ENCODE measurements at places on chromosomes 2 and 18.

- no peak for DNase-seq
Observed at GRCh38 chr2:201980389-201980821, 53.2 kb upstream of the FZD7 start.

DNA sequence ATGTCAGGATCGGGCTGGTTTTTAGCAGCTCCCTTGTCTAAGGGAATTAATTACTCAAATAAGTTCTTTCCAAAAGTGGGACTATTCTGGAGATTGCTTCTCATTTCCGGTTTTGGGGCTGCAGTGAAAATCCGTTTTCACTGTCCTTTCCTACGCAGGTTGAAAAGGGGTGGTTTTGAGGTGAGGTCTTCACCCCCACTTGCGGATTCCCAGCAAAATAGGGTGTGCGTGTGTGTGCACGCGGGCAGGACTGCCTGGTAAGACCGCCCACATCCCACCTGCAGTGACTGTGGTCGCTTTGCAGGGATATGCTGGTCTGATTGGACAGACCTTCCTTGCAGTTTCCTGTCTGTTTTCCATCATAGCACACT lies 472 bp upstream of the PLEKHM3 start:
- no peak for DNase-seq

DNA sequence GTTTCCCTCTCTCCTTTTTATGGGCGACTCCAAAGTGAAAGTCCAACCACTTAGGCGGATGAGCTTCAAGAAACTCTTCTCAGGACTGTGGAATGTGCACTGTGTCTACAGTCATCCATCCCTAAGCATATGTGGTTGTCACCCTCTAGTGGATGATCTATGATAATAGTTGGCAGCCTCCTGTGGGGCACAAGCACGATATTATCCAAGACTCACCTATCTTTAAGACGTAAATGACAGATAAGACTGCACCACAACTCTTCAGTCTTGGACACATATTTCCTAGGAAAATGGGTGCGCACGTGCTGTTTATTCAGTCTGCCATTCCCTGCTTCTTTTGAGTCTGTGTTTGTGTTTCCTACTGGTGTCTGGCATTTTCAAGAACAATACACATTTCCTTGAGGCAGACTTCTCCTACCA lies 145.5 kb upstream of the CTAGE1 start:
- DNase-seq = peak; percentile 57

- no peak for DNase-seq
Observed at GRCh38 chr2:158116936-158117335, 15.3 kb downstream of the UPP2 start.

- no peak for DNase-seq
Observed at GRCh38 chr2:223643309-223643708, 41.1 kb upstream of the SCG2 start.

GRCh38 chr2:203673933-203674332 lies 32.5 kb upstream of the CD28 start:
- no peak for DNase-seq

- DNase-seq = no peak
Observed at GRCh38 chr2:238570391-238570790, 143.7 kb downstream of the ASB1 start.

DNA sequence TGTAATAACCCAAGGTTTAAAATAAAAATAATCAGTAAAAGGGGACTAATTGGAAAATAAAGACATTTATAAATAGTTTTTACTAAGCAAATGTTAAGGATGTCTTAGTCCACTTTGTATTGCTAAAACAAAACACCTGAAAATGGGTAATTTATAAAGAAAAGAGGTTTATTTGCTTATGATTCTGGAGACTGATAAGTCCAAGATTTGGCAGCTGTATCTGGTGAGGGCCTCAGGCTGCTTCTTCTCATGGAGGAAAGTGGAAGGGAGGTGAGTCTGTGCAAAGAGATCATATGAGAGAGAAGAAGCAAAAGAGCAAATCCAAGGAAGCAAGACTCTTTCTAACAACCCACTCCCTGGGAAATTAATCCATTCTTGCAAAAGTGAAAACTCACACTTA lies 299.5 kb downstream of the DSC3 start:
- DNase-seq = no peak

DNA sequence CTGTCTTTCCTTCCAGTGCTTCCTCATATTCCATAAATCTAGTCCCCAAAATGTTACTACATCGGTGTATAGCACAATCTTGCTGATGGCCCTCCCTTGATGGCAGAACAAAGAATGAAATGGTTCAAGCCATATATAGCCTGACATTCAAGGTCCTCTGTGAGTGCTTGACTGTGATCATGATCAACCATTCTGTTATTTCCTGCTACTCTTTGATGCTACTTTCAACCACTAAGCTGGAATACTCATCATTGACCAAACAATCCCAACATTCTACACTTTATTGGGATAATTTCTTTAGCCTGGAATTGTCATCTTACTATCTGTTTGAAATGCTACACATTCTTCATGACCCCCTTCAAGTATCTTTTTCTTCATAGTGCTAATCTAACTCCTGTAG lies 633.9 kb downstream of the PLCL1 start:
- no peak for DNase-seq

GRCh38 chr2:178829299-178829960 lies 22.2 kb upstream of the TTN start:
- no peak for DNase-seq

GRCh38 chr2:129887688-129888266 lies 91.7 kb upstream of the RAB6C start:
- DNase-seq = no peak

DNA sequence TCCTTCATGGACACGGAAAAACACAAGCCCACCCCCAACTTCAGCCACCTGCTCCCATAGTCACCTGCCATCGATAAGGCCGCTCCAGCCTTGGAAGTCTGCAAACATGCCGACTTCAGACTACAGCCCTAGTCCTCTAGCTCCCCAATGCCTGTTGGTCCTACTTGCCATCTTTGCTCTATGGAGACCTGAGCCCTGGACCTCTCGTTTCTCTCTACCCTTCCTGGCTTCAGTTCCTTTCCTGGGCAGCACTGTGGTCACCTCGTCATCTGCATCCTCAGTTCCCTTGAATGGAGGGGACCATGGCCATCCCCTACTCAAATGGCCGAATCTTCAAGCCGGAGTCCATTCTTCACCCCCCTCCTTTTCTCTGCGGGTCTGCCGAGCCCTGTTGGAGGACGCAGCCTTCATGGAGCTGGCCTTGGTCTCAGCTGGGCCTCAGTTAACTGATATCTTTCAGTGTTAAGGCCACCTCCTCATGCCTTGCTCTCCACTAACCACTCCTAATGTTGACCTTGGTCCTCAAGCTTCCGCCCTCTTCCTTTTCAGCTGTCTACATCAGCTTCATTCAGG lies 47.7 kb upstream of the GBX2 start:
- no peak for DNase-seq

All from adrenal gland (tissue), 19 donors.